Jurkat, Clone E6-1 (cell line): ENCODE measurements at places on chromosomes 5 and 9.

- no peak for DNase-seq
These were observed 125.5 kb downstream of the CDK5RAP2 start for GRCh38 chr9:120454467-120454866.

GRCh38 chr5:128305341-128305740, 221.8 kb downstream of the SLC12A2 start:
- no peak for DNase-seq

GRCh38 chr9:35489313-35490154, at the start of gene RUSC2:
Gene RUSC2 (plus strand): TSS chr9:35490111. CDS start chr9:35546522, 56,411 bp downstream.
- DNase-seq: peak; percentile 58

DNA sequence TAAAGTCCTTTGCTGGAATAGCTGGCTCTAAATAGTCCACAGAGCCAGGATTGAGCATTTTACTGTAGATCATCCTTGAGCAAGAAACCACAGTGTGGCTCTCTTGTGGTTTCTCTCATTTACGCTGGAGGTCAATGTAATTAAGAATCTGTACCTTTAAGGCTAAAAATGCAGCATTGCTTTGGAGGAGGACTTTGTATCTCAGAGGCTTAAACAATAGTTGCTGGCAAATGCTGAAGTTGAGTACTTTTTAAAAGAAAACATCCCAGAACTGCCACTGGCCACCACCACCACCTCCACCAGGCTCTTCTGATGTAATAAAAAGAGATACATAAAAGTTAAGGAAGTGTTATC, 177.3 kb upstream of the ADAMTSL1 start:
- DNase-seq: no peak

GRCh38 chr5:74935752-74936091, 69.5 kb upstream of the FAM169A start:
- no peak for DNase-seq

- DNase-seq: no peak
These were observed 960.6 kb upstream of the DMAC1 start for GRCh38 chr9:8760000-8760767.

- DNase-seq: no peak
These were observed 23.4 kb downstream of the MARCHF11 start for GRCh38 chr5:16156152-16156551.

GRCh38 chr9:37732086-37732741, 21.4 kb upstream of the TRMT10B start:
- DNase-seq: no peak

- no peak for DNase-seq
These were observed 151.0 kb downstream of the KIAA0825 start for GRCh38 chr5:94467346-94467953.

DNA sequence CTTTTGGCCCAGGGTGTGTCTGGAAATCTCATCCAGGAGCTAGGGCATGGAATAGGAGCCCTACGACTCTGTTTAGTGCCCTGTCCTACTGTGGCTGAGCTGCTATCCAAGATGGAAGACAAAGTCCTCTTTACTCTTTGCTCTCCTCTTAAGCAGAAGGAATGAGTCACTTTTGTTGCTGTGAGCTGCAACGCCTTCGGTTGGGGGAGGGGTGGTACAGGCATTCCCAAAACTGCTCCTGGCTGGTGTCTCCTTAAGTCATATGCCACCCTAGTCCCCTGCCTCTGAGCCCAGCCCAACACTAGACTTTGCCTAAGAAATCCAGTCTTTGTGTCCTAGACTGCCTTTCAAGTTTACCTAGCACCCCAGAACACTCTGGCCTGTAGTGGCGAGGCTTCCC, 99.9 kb downstream of the PRR16 start:
- no peak for DNase-seq

- DNase-seq: no peak
These were observed 134.5 kb upstream of the SEMA6A start for GRCh38 chr5:116709082-116709481.

DNA sequence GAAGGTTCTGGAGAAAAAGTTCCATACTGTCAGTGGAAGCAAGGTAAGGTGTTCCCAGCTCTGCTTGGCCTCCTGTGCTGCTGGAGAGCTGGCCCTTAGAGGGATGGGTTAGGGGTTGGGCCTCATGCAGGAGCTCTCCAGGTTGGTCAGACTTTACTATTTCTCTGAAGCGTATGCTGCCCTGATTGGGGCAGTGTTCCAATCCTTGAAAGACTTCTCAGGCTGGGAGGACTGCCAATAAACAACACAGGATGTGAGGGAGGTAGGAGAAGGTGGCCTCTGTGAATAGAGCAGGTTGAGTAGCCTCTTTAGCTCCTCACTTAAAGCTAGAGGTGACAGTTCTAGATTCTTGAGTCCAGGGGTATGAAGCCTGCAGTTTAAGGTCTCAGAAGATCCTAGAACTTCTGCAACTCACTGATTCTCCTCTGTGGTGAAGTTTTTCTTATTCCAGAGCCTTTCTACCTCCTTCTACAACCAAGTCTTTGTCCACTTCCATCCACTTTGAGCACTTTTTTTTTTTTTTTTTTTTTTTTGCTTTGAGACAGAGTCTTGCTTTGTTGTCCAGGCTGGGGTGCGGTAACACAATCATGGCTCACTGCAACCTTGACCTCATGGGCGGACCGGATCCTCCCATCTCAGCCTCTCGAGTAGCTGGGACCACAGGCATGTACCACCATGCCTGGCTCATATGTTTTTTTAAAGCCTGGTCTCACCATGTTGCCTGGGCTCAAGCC, 3.0 kb downstream of the HNRNPAB start:
- no peak for DNase-seq

DNA sequence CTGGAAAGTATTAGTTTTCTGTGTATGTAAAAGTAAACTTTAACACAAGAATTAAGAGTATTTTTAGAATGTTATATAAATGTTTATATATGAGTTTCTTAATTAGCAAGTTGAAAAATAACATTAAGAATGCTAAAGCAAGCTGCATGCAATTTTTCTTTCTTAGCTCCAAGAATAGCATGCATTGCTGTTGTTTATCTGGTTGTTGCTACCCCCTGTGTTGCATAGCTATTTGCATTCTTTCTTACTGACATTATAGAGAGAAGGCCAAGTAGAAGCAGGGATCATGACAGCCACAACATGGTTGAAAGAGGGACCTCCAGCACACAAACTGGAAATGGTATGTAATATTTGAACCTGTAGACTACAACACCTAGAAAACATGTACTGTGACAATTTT, 94.8 kb downstream of the ERCC6L2 start:
- DNase-seq: no peak

DNA sequence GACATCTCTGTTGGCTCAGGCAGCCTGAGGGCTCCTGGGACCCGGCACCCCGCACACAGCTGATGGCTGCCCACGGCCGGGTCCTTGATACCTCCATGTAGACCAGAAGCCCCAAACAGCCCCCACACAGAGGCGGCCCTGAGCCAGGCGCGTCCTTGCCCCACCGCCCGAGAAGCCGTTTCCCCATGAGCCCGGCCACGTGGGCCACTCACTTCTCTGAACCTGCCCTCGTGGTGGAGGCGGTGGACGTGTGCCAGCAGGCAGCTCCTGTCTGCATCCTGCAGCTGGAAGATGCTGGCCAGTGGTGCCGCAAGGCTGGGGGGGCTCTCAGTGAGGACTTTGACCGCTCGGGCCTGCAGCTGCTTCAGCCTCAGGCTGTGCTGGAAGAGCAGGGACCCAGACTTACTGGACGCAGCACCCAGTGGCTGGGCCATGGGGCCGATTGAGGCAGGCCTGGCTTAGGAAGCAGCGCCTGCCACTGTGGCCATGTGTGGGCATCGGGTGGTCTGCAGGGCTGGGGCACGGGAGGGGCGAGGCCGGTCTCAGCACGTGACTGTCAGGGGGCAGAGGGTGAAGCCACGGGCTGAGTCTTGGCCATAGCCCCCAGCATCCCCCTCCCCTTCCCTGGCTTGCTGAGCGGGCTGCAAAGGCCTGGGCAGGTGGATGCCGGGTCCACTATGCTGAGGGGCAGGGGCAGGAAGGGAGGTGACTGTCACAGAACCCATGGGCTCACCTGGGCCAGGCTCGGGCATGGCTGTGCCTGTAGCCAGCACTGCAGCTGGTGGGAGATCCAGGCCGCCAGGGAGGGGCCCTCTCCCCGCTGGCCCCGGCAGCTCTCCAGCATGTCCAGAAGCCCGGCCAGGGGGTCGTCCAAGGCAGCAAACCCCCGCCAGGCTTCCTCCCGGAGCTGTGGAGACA, 50.0 kb downstream of the EXD3 start:
- DNase-seq: no peak

- no peak for DNase-seq
These were observed 18.7 kb downstream of the RAB14 start for GRCh38 chr9:121182989-121183388.

DNA sequence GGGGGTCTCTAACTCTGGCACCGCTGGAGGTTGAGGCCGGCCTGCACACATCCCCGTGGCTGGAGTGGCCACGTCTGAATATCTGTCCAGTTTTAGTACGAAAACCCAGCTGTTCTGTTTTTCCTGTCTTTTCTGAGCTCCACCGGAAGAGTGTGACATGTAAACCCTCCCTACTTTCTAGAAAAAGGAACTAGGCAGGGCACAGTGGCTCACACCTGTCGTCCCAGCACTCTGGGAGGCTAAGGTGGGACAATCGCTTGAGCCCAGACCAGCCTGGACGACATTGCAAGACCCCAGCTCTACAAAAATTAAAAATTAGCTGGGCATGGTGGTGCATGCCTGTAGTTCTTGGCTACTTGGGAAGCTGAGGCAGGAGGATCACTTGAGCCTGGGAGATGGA, 8.2 kb upstream of the PHYKPL start:
- no peak for DNase-seq

- DNase-seq: peak; percentile 71
These were observed 8.0 kb upstream of the FXN start for GRCh38 chr9:69027355-69028097.

GRCh38 chr5:73338256-73339050, 110.1 kb downstream of the FOXD1 start:
- no peak for DNase-seq

GRCh38 chr5:61808909-61809308, 476.9 kb downstream of the ZSWIM6 start:
- DNase-seq: no peak

DNA sequence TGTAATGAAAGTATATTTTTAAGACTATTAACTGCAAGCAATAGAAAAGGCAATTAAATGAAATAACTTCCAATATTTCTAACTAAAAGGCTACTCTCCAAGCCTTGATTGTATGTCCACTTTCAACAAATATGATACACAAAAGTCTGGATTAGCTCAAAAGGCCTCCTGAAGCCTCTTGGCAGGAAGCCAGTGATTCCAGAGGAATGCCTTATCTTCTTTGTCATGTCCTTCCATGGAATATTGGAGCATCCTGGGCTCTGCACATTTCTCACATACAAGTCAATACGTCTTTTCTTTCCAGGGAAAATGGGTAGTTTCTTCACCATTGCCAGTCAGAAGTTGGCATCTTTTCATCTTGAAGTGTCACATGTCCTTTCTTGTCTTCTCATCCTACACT, 357.8 kb downstream of the KDM4C start:
- no peak for DNase-seq

- no peak for DNase-seq
These were observed 1.3 kb downstream of the NR4A3 start for GRCh38 chr9:99822806-99823591.

DNA sequence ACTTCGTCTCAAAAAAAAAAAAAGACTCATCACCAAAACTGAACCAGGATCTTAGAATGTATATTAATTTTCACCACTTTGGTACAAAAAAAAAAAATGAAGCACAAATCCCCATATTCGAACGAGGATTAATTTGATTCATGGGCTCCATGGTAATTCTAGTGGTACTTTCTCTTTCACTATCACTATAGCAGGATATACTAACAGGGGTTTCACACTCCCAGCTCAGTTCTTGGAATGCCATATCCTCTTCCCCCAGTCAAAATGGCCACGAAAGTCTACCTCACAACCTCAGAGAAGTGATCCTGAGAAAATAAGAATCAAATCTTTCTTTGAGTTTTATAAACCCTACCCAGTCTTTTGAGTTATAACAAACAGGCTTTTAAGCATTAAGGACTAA, 235.7 kb downstream of the FBXL17 start:
- no peak for DNase-seq

GRCh38 chr5:22719842-22720241, 133.3 kb downstream of the CDH12 start:
- no peak for DNase-seq

DNA sequence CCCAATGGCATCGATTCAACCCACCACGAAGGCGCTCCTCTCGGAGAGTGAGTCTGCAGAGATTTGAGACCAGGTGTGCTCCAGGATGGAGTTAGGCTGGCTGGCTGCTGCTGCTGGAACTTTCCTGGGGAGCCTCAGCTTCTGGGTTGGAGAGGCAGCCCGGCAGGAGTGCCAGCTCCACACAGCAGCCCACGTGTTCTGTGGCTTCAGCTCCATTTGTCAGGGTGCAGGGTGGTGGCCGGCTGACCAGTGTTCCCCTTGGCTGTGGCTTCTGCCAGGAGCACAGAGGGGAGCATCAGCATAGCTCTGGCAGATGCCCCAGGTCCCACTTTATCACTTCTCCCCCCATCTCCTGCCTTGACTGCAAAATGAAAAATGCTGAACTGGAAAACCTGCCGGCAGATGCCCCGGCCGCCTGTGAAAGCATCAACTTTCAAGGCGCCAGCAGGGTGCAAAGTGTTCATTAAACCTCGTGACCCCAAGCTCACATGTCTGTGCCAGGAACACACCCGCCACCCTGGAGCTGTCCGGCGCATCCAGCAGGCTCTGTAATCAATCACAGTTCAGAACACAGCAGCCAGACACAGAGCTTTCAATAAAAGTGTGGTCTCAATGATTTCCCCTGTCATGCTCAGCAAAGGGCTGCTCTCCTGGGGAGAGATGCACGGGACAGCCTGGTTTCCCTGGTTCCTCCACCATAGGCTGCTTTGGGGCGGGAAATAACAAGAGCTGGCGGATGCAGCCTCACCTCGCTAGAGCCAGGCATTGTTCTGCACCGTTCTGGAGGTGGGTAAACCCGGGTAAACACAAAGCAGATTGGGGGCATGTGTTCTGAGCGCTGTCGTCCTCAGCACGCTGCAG, 53.2 kb downstream of the TRIP13 start:
- DNase-seq: no peak

- DNase-seq: no peak
These were observed 9.1 kb downstream of the BRD3OS start for GRCh38 chr9:134034215-134035040.

- no peak for DNase-seq
These were observed 2.7 kb downstream of the CDC42SE2 start for GRCh38 chr5:131266370-131267060.

GRCh38 chr5:95959888-95960666, 1.6 kb downstream of the ELL2 start:
- DNase-seq: no peak

DNA sequence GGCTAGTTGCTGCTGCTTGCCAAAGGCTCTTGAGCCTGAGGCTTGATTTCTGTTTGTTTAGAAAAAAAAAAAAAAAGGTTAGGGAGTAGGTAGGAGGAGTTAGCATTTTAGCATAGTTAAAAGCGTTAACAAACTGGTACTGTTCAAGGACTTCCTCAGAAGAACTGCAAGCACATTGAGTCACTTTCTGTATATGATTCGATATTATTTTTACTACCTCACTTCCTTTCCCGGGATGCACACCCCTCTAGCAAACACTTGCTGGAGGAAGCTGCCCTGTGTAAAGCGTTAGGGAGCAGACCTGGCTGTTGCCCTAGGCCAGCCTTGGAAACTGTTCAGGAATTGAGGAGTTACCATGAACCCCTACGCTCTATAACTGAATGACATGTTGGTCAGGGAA, 15.7 kb upstream of the CEP120 start:
- DNase-seq: no peak

GRCh38 chr9:123876750-123877149, 53.2 kb downstream of the DENND1A start:
- DNase-seq: no peak

GRCh38 chr5:94910721-94911120, 292.3 kb downstream of the SLF1 start:
- no peak for DNase-seq
